ENCODE measurements at places on chromosomes 4 and X.

DNA sequence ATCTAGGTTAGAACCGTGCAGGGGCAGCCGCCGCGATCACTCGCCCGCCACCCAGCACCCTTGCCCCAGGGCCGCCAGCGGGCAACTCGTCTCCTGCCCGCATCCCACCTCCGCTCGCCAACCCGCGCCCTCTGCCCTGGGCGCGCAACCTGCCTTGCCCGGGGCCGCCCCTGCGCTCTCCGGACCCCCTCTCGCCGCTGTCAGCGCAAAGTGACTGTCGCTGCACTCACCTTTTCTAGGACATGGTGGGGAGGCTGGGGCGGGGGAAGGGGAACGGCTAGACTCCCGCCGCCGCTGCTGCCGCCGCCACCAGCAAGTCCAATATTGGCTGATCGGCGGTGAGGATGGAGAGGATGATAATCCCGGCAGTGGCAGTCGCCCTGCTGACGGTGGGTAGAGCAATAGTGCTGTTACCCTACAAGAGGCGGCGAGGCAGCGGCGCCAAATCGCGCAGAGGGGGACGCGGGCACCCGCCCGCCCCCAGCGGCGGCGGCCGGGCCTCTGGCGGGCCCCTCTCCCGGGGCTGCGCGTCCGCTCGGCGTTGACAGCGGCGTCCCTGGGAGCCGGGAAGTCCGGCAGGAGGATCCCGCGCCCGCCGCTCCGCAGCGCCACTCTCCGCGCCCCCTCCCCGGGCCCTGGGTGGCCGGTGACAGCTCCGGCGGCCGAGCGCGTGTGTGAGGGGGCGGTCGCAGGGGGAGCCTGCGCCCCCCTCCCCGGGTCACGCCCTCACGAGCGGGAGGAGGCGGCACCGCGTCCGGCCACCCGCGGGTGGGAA is 2.3 kb upstream of the NR3C2 start:
- H3K36me3 ChIP-seq: no peaks in the 10 kb centered on the region
- peak overlapping the region; percentile 48 for H3K27ac ChIP-seq
- H3K27me3 ChIP-seq: peaks cover 48% of the 10 kb centered on the region
- peaks cover 23% of the 10 kb centered on the region for H3K4me1 ChIP-seq
- DNase-seq: peak; percentile 2

GRCh38 chrX:65463550-65463949 is 71.0 kb downstream of the LAS1L start:
- no peaks in the 10 kb centered on the region for H3K4me1 ChIP-seq
- DNase-seq: no peak
- H3K4me3 ChIP-seq: no peak overlapping the region

GRCh38 chr4:30836231-30836630 is 116.1 kb downstream of the PCDH7 start:
- H3K4me1 ChIP-seq: no peaks in the 10 kb centered on the region
- H3K27ac ChIP-seq: no peak overlapping the region
- H3K36me3 ChIP-seq: no peaks in the 10 kb centered on the region

DNA sequence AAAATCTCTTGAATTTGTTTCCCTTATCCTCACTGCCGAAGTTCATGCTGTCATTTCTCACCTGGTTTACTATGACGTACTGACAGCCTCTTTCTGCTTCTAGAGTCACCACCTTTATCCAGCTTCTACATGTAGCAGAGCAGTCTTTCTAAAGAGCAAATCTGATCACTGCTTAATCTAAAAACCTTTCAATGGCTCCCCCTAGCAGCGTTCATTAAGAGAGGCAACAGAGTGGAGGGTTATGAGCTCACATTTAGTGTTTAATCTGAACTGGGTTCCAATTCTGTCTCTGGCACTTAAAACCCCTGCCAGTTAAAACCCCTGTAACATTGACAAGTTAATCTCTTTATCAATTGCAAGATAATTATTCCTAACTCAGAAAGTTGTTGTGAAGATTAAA is 4.4 kb downstream of the RBPJ start:
- peak; percentile 24 for DNase-seq
- H3K4me3 ChIP-seq: peak overlapping the region; percentile 85
- no peaks in the 10 kb centered on the region for H3K27me3 ChIP-seq

GRCh38 chr4:40283968-40284367 is 51.2 kb upstream of the CHRNA9 start:
- peak overlapping the region; percentile 32 for H3K4me3 ChIP-seq
- H3K27me3 ChIP-seq: no peaks in the 10 kb centered on the region
- peak; percentile 54 for DNase-seq
- peaks cover 11% of the 10 kb centered on the region for H3K36me3 ChIP-seq

DNA sequence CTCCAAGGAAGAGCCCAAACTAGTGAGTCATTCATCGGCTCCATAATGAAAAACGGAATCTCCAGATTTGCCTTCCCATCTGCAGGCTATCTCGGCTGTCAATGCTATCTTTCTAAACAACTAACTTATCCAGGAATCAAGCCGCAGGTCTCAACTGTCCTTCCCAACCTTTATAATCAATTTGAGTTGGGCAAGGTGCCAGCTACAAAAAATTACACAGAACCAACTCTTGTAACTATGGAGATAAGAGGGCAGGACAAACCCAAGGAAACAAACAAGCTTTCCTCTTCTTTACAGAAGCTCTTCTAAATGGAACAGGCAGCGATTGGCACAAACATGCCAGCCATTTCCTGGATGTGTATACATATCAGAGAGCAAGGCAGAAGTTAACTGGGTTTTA is 61.2 kb upstream of the RAI2 start:
- DNase-seq: no peak
- peaks cover 5% of the 10 kb centered on the region for H3K4me1 ChIP-seq
- H3K27me3 ChIP-seq: no peaks in the 10 kb centered on the region
- no peak overlapping the region for H3K27ac ChIP-seq
- peaks cover 3% of the 10 kb centered on the region for H3K36me3 ChIP-seq

DNA sequence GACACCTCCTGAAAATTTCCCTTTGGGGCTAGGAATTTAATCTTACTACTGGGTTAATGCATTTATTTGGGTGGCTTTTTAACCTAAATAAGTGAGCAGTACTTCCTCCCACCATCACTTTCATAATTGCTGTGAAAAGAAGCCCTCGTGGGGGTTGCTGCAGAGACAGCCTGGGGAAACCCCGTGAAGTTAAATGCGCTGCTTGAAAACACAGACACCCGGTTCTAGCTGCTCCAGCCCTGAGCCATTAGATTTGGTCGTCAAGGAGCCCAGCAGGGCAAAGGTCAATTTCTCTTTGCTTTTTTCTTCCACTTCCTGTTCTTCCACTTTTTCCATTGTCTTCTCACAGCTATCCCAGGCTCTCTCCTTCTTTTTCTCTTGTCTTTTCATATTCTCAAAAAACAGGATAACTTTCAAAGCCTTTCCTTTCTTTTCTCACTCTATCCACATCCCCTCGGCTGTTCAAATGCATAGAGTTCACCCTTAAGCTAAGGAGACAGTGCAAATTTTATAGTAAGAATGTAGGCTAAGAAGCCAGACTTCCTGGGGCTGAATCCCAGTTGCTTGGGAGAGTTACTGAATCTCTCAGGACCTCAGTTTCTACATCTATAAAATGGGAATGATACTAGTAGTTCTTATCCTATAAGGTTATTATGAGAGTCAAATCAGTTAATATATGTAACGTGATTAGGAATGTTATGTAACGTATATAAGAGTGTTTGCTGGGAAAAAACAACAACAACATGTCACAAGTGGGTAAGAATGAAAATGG is 91.5 kb upstream of the ZNF827 start:
- peaks cover 10% of the 10 kb centered on the region for H3K27me3 ChIP-seq
- H3K27ac ChIP-seq: no peak overlapping the region
- no peak for DNase-seq
- H3K4me3 ChIP-seq: no peak overlapping the region

DNA sequence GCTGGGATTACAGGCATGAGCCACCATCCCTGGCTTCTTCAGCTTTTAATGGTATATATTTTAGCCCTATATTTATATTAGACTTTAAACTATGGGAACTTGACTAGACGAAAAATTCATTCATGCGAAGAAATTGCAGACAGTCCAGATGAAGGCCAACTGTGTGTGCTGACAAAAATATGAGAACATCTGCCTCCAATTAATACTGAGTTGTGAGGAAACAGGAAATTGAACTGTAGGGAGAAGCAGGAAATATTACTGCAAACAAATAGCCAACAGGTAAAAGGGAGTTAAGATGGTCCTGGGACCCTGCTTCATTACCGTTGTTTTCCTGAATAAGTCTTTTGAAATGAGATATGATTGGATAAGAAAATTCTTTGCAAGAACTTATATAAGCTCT is 26.3 kb downstream of the MGARP start:
- peaks cover 11% of the 10 kb centered on the region for H3K27me3 ChIP-seq
- no peak overlapping the region for H3K4me3 ChIP-seq
- DNase-seq: no peak

- H3K4me1 ChIP-seq: no peaks in the 10 kb centered on the region
- H3K27me3 ChIP-seq: no peaks in the 10 kb centered on the region
- no peak overlapping the region for H3K27ac ChIP-seq
These were observed 55.3 kb upstream of the GNRHR start for GRCh38 chr4:67809502-67809901.

All from activated T-helper 1 cell treated with anti-CD3 and anti-CD28 coated beads, Interleukin-12 subunit alpha, Interleukin-12 subunit beta, Interleukin-2, Interleukin-4 antibody, amounts not matched to agents 30 ng/mL and 10 ng/mL and 1 ng/mL, durations not matched to agents 14 hours and 24 hours and 36 hours (primary cell).